EL (cell line): ENCODE measurements at places on chromosomes 11 and 22.

- DNase-seq: peak; percentile 46
Observed at GRCh38 chr11:96065379-96065778, 141.5 kb upstream of the MTMR2 start.

GRCh38 chr22:33049119-33049729, 9.0 kb downstream of the SYN3 start:
- peak; percentile 58 for DNase-seq

DNA sequence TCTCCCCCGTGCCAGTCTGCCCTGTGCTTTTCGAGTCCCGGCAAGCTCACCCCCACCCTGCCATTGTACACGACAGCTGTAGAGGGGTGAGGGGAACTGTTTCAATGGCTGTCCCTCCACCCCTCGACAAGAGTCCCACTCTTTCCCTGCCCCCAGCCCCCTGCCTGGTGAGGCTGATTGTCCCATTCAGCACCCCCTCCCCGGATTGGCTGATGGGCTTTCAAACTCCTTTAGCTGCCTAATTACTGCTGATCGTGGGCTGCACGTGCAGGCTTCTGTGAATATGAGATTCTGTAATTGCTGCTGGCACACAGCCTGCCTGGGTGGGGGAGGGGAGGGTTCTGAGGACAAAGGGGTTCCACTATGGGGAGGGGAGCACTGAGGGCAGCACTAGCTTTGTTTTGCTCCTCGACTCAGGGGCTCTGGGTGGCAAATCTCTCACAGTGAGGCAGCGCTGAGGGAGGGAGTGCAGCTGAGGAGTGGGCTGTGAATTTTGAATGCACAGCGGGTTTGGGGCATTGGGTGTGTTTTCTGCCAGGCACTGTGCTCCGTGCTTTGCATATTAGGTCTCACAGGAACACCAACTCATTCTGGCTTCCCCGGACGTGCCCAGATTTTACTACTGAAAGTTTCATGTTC, 42.6 kb upstream of the ACCSL start:
- DNase-seq: no peak

DNA sequence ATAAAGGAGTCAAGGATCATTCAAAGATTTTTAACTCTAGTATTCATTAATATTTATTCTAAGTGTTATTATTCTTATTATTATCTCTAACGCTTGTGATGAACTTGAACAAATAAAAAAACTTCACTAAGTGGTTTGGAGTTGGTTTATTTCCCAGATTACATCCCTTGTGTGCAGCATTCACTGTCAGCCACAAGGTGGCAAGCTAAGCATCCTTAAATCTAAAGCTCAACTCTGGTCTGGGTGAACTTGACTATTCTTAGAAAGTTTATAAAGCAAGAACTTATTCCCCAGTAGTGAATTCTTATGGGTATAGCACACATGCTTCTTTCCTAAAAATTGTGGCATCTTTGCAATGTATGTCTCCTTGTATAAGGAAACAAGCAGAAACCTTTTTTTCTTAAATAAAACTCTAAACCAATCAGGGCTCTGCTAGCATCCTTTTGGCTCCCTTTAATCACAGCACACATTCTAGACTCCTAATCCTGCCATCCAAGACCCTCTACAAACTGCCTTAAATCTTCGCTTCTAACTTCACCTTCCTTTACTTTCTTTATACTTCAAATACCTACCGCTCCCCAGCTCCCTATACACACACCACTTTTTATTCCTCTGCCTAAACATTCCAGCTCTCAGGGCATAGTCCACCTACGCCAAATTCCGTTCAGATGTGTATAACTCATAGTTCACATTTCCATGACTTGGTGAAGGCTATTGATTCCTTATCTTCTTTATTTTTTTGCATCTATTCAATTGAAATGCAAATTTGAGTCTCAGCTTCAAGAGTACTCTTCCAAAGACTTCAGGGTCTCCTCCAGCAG, 1068.8 kb downstream of the DLG2 start:
- DNase-seq: peak; percentile 36

DNA sequence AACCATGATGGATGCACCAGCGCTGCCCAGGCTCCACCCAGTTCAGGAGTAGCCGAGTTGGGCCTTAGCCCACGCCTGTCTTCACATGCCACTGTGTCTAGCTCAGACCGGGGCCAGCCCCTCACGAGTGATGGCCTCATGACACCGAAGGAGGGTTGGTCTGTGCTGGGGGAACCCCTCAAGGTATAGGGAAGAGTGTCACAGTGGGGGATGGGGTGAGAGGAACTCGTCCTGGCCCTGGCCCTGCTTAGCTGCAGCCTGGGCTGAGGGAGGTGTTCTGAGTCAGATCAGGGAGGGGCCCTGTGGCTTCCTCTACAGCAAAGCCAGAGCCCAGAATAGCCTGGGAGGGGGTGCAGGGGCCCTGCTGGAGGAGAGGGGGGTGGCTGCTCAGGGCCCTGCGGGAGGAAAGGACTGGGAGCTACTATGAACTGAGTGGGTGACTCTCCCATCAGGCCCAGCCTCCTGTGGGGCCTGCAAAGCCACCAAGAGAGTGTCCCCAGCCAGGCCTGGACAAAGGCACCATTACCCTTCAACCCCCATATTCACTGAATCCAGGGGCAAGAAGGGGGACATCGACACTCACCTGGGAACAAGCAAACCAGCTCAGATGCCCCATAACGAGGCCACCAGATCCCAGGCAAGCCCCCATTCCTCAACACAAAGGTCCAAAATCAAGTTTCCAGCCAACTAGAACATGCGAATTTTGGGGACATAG, 41.2 kb downstream of the IGLL5 start:
- peak; percentile 20 for DNase-seq

DNA sequence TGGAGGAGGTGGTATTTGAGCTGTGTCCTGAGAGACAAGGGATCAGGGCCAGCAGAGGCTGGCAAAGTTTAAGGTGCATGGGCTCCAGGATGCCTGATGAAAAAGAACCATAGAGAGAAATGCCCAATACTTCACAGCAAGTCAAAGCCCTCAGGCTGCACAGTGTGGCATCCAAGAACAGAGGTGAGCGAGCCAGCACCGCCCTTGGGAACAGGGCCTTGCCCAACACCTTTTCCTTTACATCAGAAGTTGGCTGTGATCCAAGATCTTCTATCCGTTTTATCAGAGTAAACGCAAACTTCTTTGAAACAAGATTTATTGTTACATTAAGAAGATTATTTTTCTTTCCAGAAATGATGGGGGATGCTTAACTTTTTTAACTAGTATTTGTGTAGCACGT, 1.4 kb downstream of the B3GNT6 start:
- no peak for DNase-seq

- DNase-seq: no peak
Observed at GRCh38 chr11:128921793-128922192, 20.9 kb downstream of the TP53AIP1 start.

GRCh38 chr11:64357904-64358535, 942 bp upstream of the RPS6KA4 start:
- peak; percentile 63 for DNase-seq

DNA sequence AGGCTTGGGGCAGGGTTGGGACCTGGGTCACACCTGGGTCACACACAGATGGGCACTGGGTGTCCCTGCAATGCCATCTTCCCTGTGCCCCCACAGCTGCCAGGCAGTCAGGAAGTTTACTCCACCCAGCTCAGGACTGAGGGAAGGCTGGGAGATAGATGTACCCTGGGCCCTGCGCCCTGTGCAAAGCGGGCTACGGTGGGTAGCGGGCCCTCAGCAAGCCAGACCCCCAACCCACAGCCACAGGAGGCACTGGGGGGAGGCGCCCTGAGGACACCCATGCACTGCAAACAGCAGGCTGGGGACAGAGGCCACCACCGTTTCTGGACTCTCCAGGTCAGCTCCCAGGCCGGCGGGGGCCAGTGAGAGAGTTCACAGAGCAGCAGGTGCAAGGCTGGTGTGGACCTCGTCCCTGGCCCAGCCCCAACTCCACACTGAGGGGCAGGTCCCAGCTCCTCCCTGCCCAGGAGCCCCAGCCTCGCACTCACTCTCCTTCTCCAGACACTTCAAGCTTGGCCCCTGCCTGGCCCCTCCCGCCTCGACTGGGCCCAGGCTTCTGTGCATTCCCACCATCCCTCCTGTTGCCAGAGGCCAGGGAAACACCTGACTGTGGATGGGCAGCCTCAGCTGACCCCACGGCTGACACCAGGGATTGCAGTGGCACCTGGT, 4.9 kb downstream of the DUSP8 start:
- DNase-seq: no peak

GRCh38 chr11:132464003-132464342, 1068.3 kb downstream of the OPCML start:
- DNase-seq: no peak

- peak; percentile 90 for DNase-seq
Observed at GRCh38 chr11:95150956-95151684, 61.5 kb downstream of the ENDOD1 start.

- DNase-seq: no peak
Observed at GRCh38 chr11:110990311-110990710, 255.2 kb upstream of the POU2AF2 start.

DNA sequence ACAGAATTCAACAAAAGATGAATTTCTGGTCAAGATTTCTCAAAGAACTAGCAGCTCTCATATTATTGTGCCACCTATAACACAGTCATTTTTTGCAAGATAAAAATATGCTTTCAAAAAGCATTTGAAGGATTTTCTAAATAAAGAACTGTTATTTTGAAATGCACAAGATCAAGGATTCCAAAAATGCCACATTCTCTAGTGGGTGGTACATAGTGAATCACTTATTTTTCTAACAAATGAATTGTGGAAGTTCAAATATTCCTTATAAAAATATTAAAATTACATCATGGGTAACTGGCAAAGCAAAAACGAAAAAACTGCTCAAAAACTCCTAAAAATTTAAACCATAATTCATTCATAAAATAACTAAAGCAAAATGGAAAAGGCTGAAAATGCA, 2.1 kb downstream of the RNF141 start:
- no peak for DNase-seq
